Stimulated activated CD4-positive, alpha-beta T cell treated with anti-CD3 and anti-CD28 coated beads, Interleukin-15, amount 100 ng/mL, for 1 hour (primary cell): ENCODE measurements at places on chromosomes 11 and 22.

GRCh38 chr11:86499723-86500129 is 125.0 kb downstream of the CCDC81 start:
- no peak for DNase-seq

- no peak for DNase-seq
Measured at GRCh38 chr11:110303414-110303826, 7.0 kb upstream of the RDX start.

GRCh38 chr11:61983419-61983818 is 16.0 kb upstream of the FTH1 start:
- DNase-seq = no peak

- no peak for DNase-seq
Measured at GRCh38 chr11:12547953-12548650, 126.1 kb upstream of the TEAD1 start.

GRCh38 chr11:4074266-4074665 is 20.3 kb upstream of the RRM1 start:
- DNase-seq = no peak

DNA sequence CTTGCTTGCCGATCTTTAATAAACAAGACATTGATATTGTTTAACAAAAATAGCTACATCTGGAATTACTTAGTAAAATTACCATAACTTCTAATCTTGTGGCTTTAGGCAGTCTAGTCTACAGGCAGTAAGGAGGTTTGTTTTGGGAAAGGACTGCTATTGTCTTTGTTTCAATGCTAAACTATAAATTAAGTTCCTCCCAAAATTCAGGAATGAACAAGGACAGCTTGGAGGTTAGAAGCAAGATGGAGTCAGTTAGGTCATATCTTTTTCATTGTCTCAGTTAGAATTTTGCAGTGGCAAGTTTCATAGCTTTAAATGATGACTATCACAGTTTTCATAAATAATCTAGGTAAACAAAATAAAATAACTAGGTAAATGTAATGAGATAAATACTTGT is 36.1 kb upstream of the INCENP start:
- no peak for DNase-seq

GRCh38 chr22:17370026-17370765 is 936 bp downstream of the CECR2 start:
- DNase-seq = no peak

GRCh38 chr22:40567106-40567505 is 69.4 kb downstream of the MRTFA start:
- DNase-seq = no peak

DNA sequence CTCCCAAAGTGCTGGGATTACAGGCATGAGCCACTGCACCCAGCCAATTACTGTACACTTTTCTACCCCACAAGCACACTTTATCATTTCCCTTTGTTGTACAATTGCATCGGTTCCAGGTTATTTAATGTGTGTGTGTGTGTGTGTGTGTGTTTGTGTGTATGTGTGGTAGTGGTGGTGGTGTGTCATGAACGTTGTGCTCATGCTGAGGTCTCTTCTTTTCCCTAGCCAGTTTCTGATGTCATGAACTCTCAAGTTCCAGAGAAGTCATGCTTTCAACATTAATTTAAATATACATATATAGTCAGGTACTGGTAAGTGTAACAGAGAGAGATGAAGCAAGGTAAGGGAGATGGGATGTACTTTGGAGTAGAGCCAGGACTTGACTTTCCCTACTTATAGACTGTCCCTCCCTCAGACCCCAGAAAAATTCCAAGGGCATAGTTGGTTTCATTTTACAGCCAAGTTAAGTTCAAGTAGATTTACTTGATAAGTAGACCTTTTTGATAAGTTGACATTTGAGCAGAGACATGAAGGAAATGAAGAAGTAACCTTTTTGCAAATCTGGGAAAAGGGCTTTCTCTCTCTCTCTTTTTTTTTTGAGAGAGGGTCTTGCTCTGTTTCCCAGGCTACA is 42.7 kb downstream of the WEE1 start:
- no peak for DNase-seq

DNA sequence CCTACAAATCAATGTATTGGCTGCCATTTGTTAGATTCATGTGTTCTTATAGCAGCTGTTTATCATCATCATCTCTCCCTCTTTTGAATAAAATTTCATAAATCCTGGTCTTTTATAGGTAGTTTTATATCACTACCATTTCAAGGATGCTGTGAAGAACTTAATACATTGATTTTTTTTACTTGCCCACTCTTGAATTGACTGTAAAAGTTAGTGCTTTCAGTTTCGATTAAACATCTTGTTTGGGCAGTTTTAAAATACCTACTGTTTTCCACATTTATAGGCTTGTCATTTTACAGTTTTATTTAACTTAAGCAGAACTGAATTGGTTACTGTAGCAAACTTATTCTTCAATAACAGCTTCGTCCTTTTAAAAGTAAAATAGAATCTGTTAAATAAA is 59.5 kb downstream of the TTC17 start:
- no peak for DNase-seq

- no peak for DNase-seq
Measured at GRCh38 chr22:25061134-25061533, 108.6 kb downstream of the KIAA1671 start.

DNA sequence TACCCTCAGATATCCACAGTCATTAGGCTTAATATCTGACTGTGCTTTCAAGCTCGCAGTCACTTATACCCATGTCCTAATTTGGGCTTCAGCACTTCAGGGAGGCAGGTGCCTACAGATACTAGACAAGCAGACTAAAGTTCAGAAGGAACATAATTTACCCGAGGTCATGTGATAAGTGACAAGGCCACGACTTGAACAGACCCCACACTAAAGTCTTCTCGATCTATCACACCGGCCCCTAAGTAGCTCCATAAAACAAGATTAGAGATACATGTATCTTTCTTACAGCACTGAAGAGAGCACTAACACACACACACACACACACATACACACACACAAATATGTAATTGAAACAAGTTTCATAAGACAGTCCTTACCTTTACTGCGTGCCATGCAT is 32.6 kb downstream of the TOM1 start:
- DNase-seq = no peak

GRCh38 chr22:38602166-38602565 is 32.2 kb upstream of the DMC1 start:
- no peak for DNase-seq

- no peak for DNase-seq
Measured at GRCh38 chr11:75147191-75147874, 3.6 kb upstream of the SLCO2B1 start.
